Heart left ventricle (tissue), 16 donors: ENCODE measurements at places on chromosomes 4 and X. TPM values are rescaled to one million over a fixed set of nuclear protein-coding genes. Genes with fewer than 3 reads are reported as not detected.

GRCh38 chr4:158671665-158671914 is at the start of gene C4orf46:
TSS of gene C4orf46 (minus strand) at chr4:158671887. CDS start at chr4:158671801, 86 bp downstream.
- DNase-seq = no peak

DNA sequence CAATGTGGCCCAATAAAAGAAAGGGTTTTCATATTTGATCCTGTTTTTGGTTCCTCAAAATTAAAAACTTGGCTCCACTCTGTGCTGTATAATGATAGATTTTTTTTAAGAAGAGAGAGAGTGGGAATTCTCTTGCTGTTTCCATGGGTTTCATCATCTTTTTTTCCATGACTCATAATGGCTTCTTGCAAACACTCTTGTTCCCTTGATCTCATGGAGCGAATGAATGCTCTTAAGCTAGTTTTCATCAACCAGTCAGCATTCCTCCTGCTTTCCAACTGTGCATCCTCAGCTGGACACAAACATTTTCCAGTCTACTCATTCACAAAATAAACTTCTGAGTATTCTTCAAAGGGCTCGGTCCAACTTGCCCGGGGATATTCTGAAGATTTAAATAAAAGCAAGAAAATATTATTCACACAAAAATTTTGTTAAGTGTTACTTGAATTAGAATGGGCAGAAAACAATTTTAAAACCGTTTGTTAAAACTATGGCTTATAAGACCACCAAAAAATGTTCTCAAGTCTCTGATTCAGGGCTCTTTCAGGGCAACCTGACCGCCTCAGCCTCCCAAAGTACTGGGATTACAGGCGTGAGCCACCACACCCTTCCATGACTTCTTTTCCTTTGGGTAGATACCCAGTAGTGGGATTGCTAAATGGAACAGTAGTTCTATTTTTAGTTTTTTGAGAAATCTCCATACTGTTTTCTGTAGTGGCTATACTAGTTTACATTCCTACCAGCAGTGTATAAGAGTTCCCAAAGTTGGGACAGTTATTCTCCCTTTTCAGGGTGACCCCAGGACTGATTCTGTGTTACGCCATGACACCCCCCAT is 64.7 kb downstream of the TMEM156 start:
- no peak for DNase-seq

DNA sequence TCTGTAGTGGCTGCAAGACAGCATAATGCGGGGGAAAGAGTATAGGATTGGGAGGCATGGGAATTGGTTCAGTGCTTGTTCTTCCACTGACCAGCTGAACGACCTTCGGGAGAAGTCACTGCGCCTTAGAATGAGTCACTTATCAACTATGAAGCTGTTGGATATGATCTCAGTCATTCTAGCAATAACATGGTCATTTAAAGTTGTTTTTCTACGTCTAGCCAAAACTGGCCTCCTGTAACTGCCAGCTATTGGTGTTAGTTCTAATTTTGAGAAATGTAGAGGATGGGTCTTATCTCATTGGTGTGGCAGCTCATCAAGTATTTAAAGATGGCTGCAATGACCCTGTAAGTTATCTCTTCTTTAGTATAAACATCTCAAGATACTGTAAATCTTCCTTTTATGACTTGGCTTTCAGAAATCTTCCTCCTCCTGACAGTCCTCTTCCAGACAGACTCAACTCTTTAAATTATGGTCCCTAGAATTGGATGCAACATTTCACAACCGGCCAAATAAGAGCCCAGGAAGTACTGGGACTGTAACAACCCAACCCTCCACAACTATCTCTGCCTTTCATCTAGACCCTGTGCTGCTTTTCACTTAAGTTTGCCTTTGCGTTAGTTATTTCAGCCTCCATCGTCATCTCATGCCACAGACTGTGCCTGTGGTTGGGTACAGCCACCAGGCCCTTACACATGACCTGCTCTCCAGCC is 243.3 kb downstream of the CBR4 start:
- no peak for DNase-seq

DNA sequence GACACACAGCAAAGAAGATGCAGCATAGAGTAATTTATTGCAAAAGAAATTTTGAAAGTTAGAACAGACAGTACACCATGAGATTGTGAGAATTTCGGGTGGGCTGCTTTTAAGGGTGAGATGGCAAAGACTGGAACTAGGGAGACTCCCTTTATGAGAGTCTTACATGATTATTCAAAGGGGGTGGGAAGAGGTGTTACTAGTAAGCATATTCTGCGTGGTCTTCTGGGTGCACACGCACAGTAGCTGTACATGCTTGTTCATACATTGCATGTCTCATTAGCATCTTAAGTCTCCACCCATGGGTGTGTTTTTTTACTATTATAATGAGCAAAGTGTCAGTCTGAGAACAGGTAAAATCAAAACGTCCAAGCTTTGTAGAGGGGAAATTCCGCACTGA is 49.4 kb upstream of the USP38 start:
- DNase-seq = no peak

DNA sequence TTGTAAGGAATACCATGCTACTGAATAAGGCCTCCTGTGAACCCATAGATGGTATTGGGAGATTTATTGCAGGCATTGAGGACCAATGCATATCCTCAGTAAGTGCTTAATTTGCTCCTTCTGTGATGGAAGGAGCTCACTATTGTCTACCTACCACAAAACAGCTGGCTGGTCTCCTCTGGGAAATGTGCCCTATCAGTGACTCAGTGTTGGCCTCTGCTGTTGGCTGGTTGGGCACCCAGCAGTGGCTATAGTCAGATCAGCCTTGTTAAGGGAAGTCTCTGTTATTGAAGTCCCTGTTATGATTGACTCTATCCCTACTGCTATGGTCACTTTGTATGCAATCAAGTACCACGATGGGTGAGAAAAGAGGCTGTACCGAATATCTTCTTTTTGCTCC is 27.5 kb upstream of the OTUD4 start:
- no peak for DNase-seq

- DNase-seq = no peak
These were observed 234.7 kb downstream of the DKK2 start for GRCh38 chr4:106801386-106801785.

DNA sequence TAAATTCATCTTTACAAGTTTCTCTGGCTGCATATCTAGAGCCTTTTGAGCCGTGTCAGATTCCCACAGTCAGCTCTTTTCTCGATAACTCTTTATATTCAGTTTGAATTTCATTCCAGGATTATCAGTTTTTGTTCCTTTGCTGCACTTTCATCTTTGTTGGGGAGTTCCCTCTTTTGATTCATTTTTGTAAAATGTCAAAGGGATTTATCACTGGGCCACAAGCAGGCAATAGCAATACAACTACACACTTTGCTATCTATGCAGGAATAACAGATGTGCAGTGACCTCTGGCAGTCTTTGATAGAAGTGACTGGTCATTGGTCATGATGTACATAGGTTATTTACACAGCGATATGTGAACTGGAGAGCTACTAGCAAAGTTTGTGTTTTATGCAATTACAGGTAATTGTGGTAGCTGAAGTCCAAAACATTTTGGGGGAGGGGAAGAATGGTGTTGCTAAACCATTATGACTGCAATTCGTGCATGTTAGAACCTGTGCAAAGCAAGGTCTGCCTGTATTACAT is 43.8 kb downstream of the HPGDS start:
- no peak for DNase-seq

DNA sequence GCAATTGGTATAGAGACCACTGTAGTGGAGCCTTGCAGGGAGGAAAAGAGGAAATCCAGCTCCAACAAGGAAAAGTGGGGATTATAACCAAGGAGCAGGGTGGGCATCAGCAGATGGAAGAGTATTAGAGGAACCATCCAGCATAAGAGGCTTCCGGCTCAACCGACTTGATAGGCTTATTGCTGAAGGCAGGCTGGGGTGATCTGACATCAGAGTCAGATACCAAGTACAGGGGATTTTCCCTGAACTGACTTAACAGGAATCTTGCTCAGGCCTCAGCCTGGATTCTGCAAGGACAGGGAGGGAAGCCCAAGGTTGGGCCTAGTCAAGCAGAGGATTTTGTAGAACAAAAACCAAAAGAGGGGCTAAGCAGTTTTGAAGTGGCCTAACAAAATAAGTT is 129.6 kb downstream of the DCLK2 start:
- no peak for DNase-seq

DNA sequence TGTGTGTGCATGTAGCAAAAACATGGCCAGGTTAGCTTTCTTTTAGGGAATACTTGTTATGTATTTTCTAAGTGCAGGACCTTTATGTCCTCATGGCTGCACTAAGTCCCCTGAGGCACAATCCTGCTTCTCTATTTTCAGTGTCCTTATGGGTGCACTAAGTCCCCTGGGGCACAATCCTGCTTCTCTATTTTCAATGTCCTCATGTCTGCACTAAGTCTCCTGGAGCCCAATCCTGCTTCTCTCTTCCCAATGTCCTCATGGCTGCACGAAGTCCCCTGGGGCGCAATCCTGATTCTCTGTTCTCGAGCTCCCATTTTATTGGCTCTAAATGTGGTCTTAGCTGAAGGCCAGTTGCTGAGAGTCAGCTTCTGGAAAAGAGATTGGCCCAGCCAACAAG is 49.7 kb upstream of the GPRIN3 start:
- DNase-seq = peak; percentile 24

DNA sequence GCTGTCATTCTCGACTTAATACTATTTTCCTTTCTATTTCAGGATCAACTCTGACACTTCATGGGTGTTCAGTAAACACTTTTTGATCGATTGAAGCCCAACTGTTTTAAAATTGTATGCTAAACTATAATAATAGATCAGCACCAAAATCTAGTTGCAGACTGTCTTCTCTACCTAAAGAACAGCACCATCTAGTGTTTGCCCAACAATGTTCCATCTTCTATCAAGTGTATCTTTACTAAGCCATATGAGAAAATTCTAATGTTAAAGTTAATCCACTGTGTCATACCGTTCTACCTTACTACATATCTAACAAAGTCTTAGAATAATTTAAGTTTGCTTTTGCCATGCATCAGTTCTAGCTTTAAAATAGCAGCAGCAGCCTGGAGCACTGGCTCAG is 113.0 kb upstream of the PRDX4 start:
- no peak for DNase-seq

DNA sequence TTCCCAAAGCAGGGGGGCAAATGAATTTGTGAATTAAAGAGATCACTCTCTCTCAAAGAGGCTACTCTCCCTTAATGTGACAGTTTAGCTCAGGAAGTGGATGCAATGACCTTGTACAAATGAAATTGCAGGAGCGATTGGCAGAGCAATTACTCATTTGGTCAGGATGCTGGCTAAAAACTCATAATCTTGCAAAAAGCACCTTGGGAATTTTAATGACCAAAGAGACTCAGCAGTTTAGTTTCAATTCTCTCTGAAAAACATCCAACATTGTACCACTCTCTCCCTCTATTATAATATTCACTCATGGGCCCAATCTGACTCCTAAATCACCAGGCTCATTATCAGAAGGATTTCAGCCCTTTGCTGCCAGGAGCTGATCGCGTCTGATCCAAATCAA is 26.1 kb downstream of the PDGFC start:
- no peak for DNase-seq

DNA sequence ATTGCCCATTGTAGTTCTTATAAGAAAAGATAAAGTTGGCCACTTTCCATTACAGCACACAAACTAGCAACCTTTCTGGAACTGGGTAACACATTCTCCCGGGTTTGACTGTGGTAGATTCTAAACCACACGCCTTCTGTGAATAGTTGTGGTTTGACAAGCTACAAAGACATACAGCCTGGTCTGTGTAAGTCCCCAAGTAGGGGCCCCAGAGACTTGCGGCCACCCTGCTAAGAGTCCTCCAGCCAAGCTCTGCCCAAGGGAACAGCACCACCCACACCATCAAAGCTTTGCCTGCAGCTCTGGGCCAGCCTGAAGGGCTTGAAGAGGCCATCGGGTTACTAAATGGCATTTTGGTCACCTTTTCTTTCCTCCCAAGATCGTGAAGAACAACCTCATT is 203.4 kb downstream of the MAML3 start:
- DNase-seq = no peak

- DNase-seq = no peak
These were observed 29.9 kb downstream of the C4orf51 start for GRCh38 chr4:145709843-145710242.

DNA sequence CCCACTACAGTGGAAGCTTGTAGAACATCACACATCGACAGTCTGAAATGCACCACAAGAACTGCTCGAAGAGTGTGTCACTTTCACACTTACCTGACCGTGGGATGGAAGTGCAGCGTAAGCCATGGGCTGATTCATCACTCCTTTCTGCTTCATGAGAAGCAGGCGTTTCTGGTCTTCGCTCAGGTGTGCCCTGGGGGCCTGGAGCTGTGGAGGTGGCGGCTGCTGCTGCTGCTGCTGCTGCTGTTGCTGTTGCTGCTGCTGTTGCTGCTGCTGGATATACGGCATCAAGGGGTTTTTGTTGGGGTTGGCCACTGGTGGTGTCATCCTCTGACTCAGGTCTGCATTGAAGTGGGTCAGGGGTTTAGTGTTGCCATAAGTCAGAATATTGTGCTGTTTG is 223.6 kb downstream of the MGST2 start:
- DNase-seq = no peak

DNA sequence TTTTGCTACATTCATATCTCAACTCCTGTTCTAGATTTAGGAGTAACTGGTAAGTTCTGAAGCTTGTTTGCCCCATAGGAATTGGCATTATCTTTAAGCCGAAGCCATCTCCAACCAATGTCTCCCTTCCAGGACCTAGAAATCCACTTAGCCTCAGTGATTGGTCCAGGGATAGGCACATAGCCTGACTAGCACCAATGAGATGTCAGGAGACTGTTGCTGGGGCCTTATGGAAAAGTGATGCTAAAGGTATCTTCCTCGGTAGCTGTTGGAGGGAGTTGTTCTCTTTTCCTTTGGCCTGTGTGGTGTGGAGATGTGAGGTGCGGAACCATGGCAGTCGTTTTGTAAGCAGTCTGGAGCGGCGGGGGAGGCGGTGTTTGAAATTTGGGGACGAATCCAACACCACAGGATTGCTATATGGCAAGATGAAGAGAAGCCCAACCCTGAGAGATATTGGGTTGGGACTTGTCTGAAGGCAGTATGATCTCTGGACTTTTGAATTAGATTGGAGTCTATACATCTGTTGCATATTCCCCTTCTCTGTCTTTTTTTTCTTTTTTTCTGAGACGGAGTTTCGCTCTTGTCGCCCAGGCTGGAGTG is 109.8 kb upstream of the ATP6AP2 start:
- DNase-seq = no peak

- DNase-seq = peak; percentile 51
These were observed 52.2 kb upstream of the HGFAC start for GRCh38 chr4:3389233-3390215.

DNA sequence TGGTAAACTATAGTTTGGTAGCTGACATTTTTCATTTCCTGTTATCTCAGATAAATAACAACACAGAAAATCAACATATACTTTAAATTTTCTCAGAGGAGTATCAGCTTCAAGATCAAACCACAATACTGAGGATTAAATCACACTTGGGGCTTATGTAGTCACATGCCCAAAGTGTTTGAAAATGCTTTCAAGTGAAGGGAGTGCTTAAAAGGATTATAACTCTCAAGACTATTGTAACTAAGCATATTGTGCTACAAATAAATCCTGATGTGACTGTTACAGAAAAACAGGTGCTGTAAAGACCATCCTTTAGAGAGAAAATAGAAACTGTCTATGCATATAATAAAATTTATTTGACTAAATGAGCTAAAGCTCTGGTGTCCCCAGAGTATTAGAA is 887.6 kb downstream of the ADGRL3 start:
- DNase-seq = no peak

The HERC5 gene
- total RNA-seq = 1.3 TPM

The EDNRA gene
- 14.6 TPM for total RNA-seq

The TECRL gene
- 1,258 TPM for total RNA-seq
